ENCODE measurements at places on chromosomes 2 and 18. TPM values are rescaled to one million over a fixed set of nuclear protein-coding genes. Genes with fewer than 3 reads are reported as not detected.

GRCh38 chr2:65639156-65639864, 206.9 kb upstream of the SPRED2 start:
- H3K4me1 ChIP-seq = no peaks in the 10 kb centered on the region
- H3K4me3 ChIP-seq = no peak overlapping the region
- no peak overlapping the region for H3K27ac ChIP-seq
- no peak for DNase-seq
- H3K27me3 ChIP-seq = no peaks in the 10 kb centered on the region

- H3K4me1 ChIP-seq = peaks cover 8% of the 10 kb centered on the region
- H3K27ac ChIP-seq = no peak overlapping the region
- no peaks in the 10 kb centered on the region for H3K27me3 ChIP-seq
- no peaks in the 10 kb centered on the region for H3K36me3 ChIP-seq
Observed at GRCh38 chr18:47113796-47114540, 36.3 kb downstream of the HDHD2 start.

DNA sequence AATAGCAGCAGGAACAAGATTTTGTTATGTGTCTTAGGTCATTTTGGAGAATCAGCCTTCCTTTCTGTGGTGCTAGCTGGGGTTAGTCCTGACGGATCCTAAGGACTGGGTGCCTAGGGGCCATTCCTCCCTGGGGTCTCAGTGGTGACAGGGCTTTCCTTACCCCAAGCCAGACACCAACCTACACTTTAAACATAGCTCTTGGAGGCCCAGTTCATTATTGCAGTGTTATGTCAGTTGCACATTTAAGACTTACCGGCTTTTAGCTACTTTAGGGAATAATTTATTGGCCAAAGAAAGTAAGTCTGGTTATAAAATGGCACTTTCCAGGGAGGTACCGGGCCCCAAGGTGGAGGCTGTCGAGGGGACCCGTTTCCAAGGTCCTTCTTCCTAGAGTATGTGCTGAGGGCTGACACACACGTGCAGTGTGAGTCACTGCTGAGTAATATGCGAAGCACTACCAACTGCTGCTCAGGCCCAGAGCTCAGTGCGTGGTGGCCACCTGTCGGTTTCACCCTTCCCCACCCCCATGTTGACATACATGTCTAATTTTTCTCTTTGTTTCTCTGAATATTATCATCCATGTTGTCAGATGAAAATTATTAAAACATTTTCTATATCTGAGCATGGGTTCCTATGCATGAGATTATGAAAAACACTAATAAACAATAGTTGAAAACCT, 37.0 kb upstream of the GRHL1 start:
- H3K36me3 ChIP-seq = no peaks in the 10 kb centered on the region
- no peaks in the 10 kb centered on the region for H3K27me3 ChIP-seq
- H3K4me1 ChIP-seq = no peaks in the 10 kb centered on the region

- H3K27ac ChIP-seq = no peak overlapping the region
- no peaks in the 10 kb centered on the region for H3K36me3 ChIP-seq
- no peaks in the 10 kb centered on the region for H3K27me3 ChIP-seq
- H3K4me3 ChIP-seq = no peak overlapping the region
- H3K4me1 ChIP-seq = no peaks in the 10 kb centered on the region
Observed at GRCh38 chr18:29925566-29925965, 1117.0 kb downstream of the DSC3 start.

- DNase-seq = no peak
- no peaks in the 10 kb centered on the region for H3K36me3 ChIP-seq
- H3K4me1 ChIP-seq = no peaks in the 10 kb centered on the region
Observed at GRCh38 chr2:53843595-53843994, 16.2 kb downstream of the GPR75 start.

- H3K4me1 ChIP-seq = peaks cover 39% of the 10 kb centered on the region
- DNase-seq = peak; percentile 28
- peak overlapping the region; percentile 94 for H3K4me3 ChIP-seq
- H3K27ac ChIP-seq = peak overlapping the region; percentile 71
- H3K36me3 ChIP-seq = no peaks in the 10 kb centered on the region
- H3K27me3 ChIP-seq = no peaks in the 10 kb centered on the region
Observed at GRCh38 chr2:230714136-230714480, 1.5 kb downstream of the CAB39 start.

DNA sequence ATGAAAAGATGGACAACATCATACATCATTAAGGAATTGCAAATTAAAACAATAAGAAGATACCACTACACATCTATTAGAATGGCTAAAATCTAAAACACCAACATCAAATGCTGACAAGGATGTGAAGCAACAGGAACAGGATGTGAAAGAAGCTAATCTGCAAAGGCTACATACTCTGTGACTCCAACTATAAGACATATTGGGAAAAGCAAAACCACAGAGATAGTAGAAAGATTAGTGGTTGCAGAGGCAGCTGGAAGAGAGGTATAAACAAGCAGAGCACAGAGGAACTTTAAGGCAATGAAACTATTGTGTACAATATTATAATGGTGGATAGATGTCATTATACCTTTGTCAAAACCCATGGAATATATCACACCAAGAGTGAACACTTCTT, 393.7 kb upstream of the RAB6C start:
- no peaks in the 10 kb centered on the region for H3K36me3 ChIP-seq
- H3K27ac ChIP-seq = no peak overlapping the region
- H3K4me1 ChIP-seq = no peaks in the 10 kb centered on the region
- peaks cover 4% of the 10 kb centered on the region for H3K27me3 ChIP-seq

DNA sequence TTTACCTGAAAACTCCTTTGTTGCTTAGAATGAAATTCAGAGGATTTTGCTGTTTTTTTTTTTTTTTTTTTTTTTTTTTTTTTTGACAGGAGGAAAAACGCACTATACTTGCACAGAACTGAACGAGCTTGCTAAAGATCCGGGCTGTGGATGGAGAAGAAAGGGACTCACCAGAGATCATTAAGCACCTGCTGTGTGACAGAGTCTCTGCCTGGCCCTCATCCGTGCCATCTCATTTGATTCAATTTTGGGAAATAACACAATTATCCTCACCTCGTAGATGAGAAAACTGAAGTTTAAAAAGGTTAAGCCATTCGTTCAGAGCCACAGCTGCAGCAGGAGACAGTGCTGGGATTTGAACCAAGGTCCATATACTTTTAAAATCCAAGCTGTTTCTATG, 775.4 kb upstream of the ID2 start:
- H3K36me3 ChIP-seq = no peaks in the 10 kb centered on the region
- no peak for DNase-seq
- no peak overlapping the region for H3K27ac ChIP-seq
- H3K4me3 ChIP-seq = no peak overlapping the region
- no peaks in the 10 kb centered on the region for H3K27me3 ChIP-seq

- DNase-seq = no peak
- no peak overlapping the region for H3K4me3 ChIP-seq
- H3K4me1 ChIP-seq = no peaks in the 10 kb centered on the region
- H3K36me3 ChIP-seq = no peaks in the 10 kb centered on the region
- H3K27me3 ChIP-seq = no peaks in the 10 kb centered on the region
Observed at GRCh38 chr2:176385838-176386237, 116.6 kb downstream of the MTX2 start.

DNA sequence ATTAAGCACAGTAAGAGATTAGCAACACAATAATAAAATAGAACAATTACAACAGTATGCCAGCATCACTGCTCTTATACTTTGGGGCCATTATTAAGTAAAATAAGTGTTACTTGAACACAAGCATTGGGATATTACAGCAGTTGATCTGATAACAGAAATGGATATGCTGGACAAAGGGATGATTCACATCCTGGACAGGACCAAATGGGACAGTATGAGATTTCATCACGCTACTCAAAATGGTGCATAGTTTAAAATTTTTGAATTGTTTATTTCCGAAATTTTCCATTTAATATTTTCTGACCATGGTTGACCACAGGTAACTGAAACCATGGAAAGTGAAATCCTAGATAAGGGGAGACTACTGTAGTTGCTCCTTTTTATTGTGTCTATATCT, 138.2 kb downstream of the UBR3 start:
- peaks cover 7% of the 10 kb centered on the region for H3K4me1 ChIP-seq
- H3K27me3 ChIP-seq = no peaks in the 10 kb centered on the region
- no peaks in the 10 kb centered on the region for H3K36me3 ChIP-seq
- no peak overlapping the region for H3K27ac ChIP-seq

DNA sequence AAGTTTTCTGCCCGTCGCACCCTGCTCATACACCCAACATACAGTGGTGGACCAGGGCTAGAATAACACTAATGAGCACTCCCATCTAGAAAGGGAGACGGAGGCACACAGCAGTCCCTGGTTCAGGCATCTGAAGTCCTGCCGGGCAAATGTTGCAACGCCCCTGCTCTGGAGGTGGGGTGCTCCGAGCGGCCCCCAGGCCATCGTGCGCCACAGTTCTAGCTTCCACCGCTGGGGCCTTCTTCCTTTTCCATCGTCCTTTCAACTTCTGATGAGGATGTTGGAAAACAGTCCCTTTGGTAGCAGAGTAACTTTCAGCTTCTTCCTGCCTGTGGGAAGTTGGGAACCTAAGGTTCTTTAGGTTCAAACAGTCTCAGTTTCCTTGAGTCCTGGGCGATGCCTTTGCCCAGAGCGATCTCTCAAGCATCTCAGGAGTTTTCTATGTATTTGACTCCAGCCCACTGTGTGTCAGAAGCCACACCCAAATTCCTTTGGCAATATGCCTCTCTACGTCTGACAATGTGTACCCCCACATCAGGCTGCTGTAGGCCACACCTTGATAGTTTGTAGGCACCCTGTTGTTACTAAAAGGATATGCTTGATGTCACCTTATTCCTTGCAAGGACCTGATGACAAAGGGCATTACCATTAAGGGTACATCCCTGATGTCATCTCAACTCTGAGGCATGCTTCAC, 258.8 kb downstream of the GLI2 start:
- no peaks in the 10 kb centered on the region for H3K4me1 ChIP-seq
- H3K4me3 ChIP-seq = no peak overlapping the region
- no peak overlapping the region for H3K27ac ChIP-seq

DNA sequence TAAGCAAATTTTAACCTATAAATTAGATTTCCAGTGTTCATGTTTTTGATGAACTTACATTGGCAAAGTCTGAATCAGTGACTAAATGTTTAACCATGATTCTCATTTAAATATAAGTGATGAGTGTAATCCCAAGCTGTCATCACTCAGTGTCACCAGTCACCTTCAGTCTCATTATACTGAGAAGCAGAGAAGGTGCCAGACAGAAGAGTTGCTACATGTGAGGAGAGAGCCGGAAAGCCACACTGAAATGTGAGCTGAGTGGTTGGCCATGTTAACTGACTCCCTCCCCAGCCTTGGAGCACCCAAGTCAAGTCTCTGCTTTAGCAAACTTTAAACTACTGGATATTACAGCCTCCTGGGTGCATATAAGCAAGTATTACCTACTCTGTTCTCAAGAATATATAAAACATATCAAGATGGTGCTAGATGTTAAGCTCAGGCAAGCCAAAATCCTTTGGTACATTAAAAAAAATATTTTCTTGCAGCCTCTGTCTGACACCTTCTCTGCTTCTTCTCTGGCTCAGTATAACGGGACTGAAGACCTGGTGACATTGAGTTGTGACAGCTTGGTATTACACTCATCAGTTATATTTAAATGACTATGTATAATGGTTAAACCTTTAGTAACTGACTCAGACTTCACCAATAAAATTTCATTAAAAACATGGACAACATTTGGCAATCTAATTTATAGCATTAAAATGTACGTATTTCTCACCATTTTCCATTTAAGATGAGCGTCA, 75.8 kb upstream of the MAP3K20 start:
- no peaks in the 10 kb centered on the region for H3K27me3 ChIP-seq
- H3K4me1 ChIP-seq = peaks cover 26% of the 10 kb centered on the region
- DNase-seq = no peak
- peaks cover 42% of the 10 kb centered on the region for H3K36me3 ChIP-seq
- no peak overlapping the region for H3K27ac ChIP-seq

DNA sequence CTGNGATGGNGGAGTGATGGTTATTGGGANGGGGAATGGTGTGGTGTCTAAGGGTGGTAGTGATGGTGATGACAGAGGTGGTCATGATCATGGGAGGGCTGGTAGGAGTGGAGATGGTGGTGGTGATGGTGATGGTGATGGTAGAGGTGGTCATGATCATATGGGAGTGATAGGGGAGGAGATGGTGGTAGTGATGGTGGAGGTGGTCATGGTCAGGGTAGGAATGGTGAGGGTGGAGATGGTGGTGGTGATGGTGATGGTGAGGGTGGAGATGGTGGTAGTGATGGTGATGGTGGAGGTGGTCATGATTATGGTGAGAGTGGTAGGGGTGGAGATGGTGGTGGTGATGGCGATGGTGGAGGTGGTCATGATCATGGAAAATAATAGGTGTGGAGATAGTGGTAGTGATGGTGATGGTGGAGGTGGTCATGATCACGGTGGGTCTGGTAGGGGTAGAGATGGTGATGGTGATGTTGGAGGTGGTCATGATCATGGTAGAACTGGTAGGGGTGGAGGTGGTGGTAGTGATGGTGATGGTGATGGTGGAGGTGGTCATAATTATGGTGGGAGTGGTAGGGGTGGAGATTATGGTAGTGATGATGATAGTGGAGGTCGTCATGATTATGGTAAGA, 83.7 kb downstream of the INPP5D start:
- H3K4me1 ChIP-seq = no peaks in the 10 kb centered on the region
- no peak for DNase-seq
- no peak overlapping the region for H3K4me3 ChIP-seq
- no peaks in the 10 kb centered on the region for H3K36me3 ChIP-seq
- H3K27me3 ChIP-seq = peaks cover 4% of the 10 kb centered on the region

GRCh38 chr2:179720173-179720772, 141.1 kb downstream of the ZNF385B start:
- H3K27ac ChIP-seq = no peak overlapping the region
- H3K4me1 ChIP-seq = no peaks in the 10 kb centered on the region
- H3K4me3 ChIP-seq = no peak overlapping the region
- H3K27me3 ChIP-seq = no peaks in the 10 kb centered on the region
- DNase-seq = no peak

DNA sequence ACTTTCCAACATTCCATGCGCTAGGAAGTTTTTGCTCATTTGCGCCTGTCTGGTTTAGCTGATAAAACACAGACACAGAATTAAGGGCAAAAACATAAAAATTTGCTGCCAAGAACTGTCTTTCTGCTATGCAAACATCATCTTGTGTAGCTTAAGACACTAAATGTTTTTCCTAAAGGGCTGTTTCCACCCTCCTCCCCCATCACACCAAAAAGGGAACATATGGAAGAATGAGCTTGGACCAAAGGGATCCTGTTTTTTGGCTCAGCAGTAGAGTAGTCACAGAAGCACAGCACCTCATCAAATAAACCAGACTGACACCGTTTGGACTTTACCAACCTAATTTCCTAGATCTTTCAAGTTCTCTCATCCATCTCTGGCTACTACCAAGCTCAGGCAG, 210.1 kb downstream of the ZNF521 start:
- H3K27me3 ChIP-seq = no peaks in the 10 kb centered on the region
- H3K36me3 ChIP-seq = no peaks in the 10 kb centered on the region
- no peak for DNase-seq
- no peak overlapping the region for H3K4me3 ChIP-seq
- peaks cover 10% of the 10 kb centered on the region for H3K4me1 ChIP-seq

The SERPINB12 gene
- not detected for total RNA-seq

The LRRC30 gene
- not detected for total RNA-seq

The COBLL1 gene
- 133 TPM for total RNA-seq

The PARD3B gene
- 14.0 TPM for total RNA-seq

The ACMSD gene
- total RNA-seq = not detected

The PSMD14 gene
- 34.1 TPM for total RNA-seq

The VWA3B gene
- 0.33 TPM for total RNA-seq

The MAP2 gene
- total RNA-seq = 4.7 TPM

The KIF1A gene
- total RNA-seq = 0.87 TPM

The RPE gene
- 65.2 TPM for total RNA-seq

Measured in adrenal gland (tissue), 19 donors.